WTC11 (cell line): ENCODE measurements at places on chromosomes 5 and 9. TPM values are rescaled to one million over a fixed set of nuclear protein-coding genes. Genes with fewer than 3 reads are reported as not detected.

TAF11L10 gene
- not detected in 3 replicates for total RNA-seq

BSPRY gene
- total RNA-seq, result 6.4 to 8.0 TPM (median 7.2 TPM) in 3 replicates

MRPS27 gene
- 80.1 to 96.9 TPM (median 91.0 TPM) in 3 replicates for total RNA-seq

DNA sequence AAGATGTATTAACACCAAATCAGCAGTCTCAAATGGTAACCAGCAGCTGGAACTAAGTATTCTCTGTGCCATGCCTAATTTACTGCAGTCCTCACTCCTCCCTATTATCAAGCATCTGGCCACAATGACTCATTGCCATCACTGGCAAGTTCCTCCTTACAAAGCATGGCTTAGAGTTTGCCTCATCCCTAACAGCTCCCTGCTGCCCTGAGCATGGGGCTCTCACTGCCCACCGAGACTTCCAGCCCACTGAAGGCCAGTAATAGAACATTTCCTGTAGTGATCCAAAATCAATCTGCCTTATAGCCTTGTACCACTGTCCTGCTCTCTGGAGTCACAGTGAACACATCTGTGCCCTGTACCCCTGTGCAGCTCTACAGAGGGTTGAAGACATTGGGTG is 211.9 kb upstream of the TRIM32 start:
- no peak for DNase-seq

- no peak for DNase-seq
Measured at GRCh38 chr5:142472306-142472951, 147.6 kb upstream of the SPRY4 start.

DNA sequence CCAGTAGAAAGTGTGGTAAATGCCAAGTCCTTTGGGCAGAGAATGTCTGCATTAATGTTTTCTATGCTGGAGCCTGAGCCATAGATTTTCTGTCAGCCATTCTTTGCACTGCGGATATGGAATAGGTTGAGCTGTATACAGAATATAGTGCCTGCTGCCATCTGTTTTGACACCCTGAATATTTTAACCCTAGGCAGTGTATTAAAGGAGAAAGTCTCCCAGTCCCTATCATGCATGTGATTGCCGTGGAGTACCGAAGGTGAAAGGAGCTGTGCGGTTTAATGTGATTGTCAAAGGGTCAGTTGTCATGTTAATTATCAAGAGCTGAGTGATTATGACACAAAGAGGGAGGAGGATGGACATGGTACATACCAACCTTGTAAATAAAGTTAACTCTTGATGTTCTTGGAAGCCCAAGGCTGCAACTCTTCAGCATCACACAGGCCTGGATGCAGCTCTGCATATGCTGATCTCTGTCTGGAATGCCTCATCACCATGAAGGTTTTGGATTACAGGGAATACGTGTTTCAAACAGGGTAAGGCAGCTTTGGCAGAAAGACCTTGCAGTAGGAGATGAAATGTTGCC is 247.1 kb upstream of the ELAVL2 start:
- peak; percentile 12 for DNase-seq

- no peak for DNase-seq
Measured at GRCh38 chr9:69757996-69758675, 1.7 kb downstream of the PTAR1 start.

GRCh38 chr9:16205455-16205854 is 652.6 kb downstream of the CCDC171 start:
- no peak for DNase-seq

GRCh38 chr5:57627661-57628060 is 145.1 kb upstream of the ACTBL2 start:
- DNase-seq, result no peak

DNA sequence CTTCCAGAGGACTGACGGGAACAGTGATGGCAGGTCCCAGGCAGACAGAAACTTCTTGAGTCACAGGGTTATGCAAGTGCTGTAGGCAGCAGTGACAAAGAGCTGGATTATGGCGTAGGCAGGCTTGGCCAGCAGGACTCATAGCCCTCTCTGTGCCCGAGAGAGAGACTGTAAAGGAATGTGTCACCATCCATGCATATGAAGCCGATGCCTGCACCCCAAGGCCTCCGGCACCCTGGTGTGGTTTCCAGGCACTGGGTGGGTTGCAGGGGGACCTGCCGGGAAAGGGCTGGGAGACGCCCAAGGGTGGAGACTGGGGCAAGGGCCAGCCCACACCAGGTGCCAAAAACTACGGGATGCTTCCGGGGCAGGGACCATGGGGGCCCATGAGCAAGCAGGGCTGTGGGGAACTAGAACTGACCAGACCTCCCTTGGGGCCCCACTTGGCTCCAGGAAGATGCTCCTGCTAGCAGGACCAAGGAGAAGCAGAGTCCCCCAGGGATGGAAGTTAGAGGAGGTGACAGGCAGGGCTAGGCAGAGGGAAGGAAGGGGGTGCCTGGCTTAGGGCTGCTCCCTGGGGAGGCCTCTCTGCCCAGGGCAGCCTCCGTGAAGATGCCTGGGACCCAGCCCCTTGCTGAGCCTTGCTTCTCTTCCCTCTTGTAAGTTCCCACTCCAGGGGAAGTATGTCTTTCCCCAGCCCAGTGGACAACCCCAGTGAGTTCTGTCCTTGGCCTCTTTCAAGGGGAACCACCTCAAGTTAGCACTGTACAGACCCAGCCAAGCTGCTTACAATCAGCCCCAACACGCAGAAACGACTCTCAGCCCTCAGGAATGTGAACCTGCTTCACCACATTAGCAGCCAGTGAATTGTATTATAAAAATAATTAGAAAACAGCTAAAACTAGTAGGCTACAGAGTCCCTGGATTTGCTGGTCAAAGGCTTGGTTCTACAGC is 10.5 kb upstream of the IPPK start:
- DNase-seq, result no peak

GRCh38 chr9:19026375-19026774 is 6.6 kb downstream of the SAXO1 start:
- no peak for DNase-seq

DNA sequence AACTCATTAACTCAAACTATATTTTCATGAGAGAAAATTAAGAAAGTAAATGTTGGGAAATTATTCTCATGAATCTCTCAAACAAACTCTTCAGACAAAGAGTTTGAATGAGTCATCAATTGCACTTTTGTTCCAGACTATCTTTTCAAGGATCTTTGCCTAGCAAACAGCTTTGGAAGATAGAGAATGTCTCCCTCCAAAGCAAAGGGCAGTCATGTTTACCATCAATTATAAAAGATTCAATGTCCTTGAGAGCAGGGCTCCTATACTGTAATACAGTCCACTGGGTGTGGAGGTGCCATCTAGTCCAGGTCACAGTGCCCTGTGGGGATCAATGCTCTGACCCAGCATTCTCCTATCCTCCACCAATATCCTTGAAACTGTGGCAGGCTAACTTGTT is 1429.3 kb downstream of the EFNA5 start:
- no peak for DNase-seq
